ENCODE measurements at places on chromosomes 5 and 9. TPM values are rescaled to one million over a fixed set of nuclear protein-coding genes. Genes with fewer than 3 reads are reported as not detected.

TEX48 gene
- total RNA-seq, result not detected

DNA sequence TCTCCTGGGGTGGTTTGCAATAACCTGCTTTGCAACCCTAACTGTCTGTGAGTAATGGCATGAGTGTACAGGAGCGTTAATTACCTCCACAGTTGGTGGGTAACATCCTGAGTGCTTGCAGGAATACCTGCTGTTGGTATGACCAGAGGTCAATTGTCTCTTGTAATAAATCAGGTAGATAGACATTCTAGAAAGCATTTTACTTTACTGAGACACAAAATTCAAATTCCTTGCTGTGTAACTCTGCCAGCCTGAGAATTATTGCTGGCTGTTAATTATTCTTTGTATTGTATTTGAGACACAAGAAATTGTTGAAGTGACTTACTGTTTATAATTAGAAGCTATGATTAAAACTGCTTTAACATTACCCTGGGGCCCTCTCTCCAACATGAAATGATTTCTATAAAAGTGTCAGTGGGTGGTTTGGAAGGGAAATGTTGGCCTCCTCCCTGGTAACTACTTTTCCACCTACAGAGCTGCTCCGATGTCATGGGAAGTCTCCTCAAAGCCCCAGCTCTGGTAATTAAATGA, 150.8 kb upstream of the ADCY2 start:
- peak; percentile 33 for DNase-seq

GRCh38 chr9:106697750-106698502, 165.0 kb upstream of the ZNF462 start:
- DNase-seq, result peak; percentile 77

PCDHB14 gene
- total RNA-seq, result 0.26 TPM

- DNase-seq, result no peak
Measured at GRCh38 chr5:56815658-56816545, 553 bp downstream of the MAP3K1 start.

- no peak for DNase-seq
Measured at GRCh38 chr5:173736923-173737412, 120.5 kb upstream of the BOD1 start.

- no peak for DNase-seq
Measured at GRCh38 chr9:124782661-124783574, 6.0 kb downstream of the OLFML2A start.

DMRTA1 gene
- 3.9 TPM for total RNA-seq

PITX1 gene
- total RNA-seq, result 87.7 TPM

GRIN1 gene
- 0.53 TPM for total RNA-seq

- DNase-seq, result no peak
Measured at GRCh38 chr5:160324886-160325285, 12.5 kb upstream of the CCNJL start.

PLK2 gene
- 259 TPM for total RNA-seq

- DNase-seq, result no peak
Measured at GRCh38 chr5:5887833-5888232, 465.4 kb downstream of the ICE1 start.

DNA sequence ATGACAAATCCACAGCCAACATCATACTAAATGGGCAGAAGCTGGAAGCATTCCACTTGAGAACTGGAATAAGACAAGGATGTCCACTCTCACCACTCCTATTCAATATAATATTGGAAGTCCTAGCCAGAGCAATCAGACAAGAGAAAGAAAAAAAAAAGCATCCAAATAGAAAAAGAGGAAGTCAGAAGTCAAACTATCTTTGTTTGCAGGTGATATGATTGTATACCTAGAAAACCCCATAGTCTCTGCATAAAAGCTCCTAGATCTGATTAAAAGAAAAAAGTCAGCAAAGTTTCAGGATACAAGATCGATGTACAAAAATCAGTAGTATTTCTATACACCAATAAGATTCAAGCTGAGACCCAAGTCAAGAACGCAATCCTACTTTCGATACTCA, 66.1 kb downstream of the OSMR start:
- DNase-seq, result no peak
